AML-193 (cell line): ENCODE measurements at places on chromosomes 12 and 14.
A peak's percentile ranks its signal among the peaks of the same experiment; 100 is the strongest.

- peak; percentile 39 for DNase-seq
Observed at GRCh38 chr14:25032092-25032784, 17.7 kb downstream of the STXBP6 start.

DNA sequence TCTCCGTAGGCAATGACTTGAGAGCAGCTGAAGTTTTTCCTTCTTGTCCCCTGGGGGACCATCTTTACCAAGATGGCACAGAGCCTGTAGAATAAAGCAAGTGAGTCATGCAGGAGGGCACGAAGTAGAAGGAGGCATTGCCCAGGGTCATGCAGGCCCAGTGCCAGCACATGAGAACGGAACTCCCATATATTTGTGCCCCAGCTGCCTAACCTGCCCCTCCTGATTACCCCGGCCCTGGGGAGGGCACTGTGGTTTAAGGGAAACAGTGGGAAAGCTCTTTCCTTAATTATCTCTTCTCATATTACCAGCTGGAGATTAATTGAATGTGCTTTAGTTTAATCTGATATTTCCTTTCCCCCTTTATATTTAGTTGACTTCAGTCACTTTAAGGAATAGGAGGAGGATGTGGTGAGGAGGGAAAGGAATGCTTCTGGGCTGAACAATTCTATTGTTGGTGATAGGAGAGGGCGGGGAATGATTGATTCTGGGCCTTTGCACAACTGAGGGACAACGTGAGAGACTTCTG, 51.9 kb downstream of the RASSF8 start:
- DNase-seq, result no peak

GRCh38 chr14:104897330-104898194, 27.1 kb upstream of the PLD4 start:
- no peak for DNase-seq

DNA sequence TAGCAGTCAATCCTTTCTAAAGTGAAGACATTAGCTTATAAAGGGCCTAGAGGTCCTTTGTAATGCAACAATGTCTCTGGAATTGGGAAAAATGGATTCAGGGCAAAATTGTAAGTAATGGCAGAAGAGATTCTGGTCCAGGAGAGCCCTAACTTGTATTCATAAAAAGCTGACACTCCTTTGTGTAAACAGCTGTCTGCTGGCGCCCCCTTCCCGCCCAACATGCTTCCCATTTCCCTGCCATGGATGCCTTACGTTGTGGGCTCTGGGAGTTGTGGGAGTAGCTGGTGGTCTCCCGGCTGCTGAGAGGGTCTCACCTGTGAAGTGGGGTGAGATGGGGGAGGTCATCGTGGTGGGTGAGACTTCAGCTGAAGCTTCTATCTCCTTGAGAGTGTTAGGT, 2.3 kb downstream of the ACRBP start:
- no peak for DNase-seq

DNA sequence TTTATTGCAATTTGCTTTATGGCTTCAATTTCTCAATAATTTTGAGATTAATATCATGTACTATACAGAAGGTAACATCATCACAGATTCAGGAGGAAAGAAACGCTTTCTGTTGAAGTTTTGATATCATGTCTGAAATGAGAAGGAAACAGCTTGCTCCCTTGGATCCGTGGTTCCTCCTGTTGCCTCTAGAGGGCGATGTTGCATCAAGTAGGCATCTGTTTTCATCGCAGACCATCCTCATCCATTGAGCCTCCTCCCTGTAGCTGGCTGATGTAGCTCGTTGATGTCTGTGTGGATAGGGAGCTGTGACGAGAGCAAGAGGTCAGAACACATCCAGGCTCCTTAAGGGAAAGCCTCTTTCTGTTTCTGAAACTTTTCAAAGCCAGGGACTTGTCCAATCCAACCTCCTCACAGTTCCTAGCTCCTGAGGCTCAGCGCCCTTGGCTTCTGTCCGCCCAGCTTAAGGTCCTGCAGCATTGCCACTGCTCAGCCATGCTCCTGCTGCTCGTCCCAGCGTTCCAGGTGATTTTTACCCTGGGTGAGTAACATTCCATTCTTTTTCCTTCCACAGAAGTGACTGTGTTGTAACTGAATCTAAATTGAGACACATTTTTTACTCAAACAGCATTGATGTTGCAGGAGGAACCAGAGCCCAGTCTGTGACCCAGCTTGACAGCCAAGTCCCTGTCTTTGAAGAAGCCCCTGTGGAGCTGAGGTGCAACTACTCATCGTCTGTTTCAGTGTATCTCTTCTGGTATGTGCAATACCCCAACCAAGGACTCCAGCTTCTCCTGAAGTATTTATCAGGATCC, 304.8 kb upstream of the OR4E1 start:
- DNase-seq, result peak; percentile 39

DNA sequence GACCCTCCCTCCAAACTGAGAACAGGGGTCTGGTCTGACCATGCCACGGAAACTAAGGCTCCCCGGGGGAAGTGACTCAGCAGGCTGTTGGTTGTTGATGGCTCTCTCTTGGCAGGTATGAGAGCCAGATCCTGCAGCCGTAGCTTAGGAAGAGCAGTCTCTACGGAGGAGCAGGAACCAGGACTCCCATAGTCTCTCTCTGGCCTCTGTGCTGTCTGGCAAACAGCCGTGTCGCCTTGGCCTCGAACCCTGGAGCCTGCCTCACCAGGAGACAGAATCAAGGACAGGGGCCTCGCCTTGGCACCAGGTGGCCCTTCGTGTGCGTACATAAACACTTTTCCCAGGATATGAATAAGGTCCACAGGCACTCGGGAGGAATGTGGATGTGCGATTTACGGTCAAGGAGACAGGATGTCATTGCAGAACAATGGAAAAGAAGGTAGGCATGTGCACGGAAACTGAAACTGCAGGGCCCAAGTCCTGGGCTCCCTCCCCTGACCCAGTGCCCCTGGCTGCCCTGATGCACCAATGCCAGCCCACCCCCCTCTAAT, 7.9 kb downstream of the VWF start:
- no peak for DNase-seq
